ENCODE measurements at places on chromosomes 4 and X.

DNA sequence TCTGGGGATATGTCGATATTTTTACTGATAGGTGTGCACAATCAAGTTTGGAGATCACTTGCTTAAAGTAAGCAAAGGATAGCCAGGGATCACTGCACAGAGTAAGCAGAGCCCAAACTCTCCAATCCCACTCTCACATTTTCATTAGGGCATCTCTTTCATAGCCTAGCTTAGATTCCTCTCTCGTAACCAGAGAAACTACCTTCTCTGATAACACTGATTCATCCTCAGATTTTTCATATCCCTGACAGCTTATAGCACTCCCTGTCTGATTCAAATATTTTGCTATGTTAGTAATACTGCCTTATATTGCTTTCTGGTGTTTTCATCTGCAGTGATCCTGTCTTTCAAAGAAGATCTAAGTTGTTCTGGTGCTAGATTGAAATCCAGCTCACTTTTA is 123.7 kb downstream of the CBLL2 start:
- DNase-seq, result no peak

DNA sequence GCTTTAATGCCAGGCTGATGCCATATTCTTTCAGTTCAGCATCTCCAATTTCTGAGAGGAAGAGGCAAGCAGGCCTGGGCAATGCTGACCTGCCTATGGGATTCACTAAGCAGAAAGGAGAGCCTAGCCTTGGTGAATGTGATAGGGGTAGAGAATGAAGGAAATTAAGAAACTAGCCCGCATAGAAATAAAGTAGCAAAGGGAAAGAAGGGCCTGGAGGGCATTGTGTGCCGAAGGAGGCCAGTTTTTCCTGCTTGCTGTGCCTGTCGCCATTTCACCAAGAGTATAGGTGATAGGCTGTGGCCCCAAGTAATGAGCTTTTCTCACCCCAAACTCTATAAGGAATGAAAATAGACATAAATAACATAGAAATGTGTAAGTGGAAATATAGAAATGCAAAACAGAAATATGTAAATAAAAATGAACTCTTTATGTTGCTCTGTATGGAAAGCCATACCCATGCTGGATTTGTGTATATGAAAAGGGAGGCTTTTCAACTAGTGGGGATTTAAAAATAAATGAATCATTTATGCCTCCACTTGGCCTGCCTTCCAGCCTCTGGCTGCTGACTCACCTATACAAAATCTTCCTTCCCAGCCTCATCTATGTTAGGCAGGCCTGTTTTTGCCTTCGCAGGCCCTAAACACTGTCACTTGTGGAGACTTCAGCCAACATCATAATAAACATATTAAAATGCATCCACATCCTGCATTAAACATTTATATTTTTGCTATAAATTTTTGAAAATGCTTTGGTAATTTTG is 5.1 kb upstream of the OCRL start:
- no peak for DNase-seq

GRCh38 chr4:74133786-74134499 is 24.0 kb upstream of the MTHFD2L start:
- peak; percentile 72 for DNase-seq

GRCh38 chr4:78004270-78004669 is 52.9 kb upstream of the FRAS1 start:
- no peak for DNase-seq

- no peak for DNase-seq
Observed at GRCh38 chrX:46433892-46434291, 111.3 kb downstream of the ZNF674 start.

GRCh38 chr4:155846929-155847328 is 19.1 kb downstream of the ASIC5 start:
- DNase-seq, result peak; percentile 11

GRCh38 chr4:118729287-118730286 is 44.4 kb downstream of the METTL14 start:
- no peak for DNase-seq

GRCh38 chr4:113248320-113248719 is 198.9 kb downstream of the ANK2 start:
- no peak for DNase-seq

- DNase-seq, result no peak
Observed at GRCh38 chr4:173318240-173318639, 15.9 kb downstream of the HMGB2 start.

- DNase-seq, result peak; percentile 19
Observed at GRCh38 chr4:183602557-183603027, 56.4 kb downstream of the RWDD4 start.

- no peak for DNase-seq
Observed at GRCh38 chr4:109315341-109315740, 12.9 kb upstream of the COL25A1 start.

GRCh38 chrX:105464618-105465017 is 244.1 kb upstream of the TEX13A start:
- DNase-seq, result no peak

DNA sequence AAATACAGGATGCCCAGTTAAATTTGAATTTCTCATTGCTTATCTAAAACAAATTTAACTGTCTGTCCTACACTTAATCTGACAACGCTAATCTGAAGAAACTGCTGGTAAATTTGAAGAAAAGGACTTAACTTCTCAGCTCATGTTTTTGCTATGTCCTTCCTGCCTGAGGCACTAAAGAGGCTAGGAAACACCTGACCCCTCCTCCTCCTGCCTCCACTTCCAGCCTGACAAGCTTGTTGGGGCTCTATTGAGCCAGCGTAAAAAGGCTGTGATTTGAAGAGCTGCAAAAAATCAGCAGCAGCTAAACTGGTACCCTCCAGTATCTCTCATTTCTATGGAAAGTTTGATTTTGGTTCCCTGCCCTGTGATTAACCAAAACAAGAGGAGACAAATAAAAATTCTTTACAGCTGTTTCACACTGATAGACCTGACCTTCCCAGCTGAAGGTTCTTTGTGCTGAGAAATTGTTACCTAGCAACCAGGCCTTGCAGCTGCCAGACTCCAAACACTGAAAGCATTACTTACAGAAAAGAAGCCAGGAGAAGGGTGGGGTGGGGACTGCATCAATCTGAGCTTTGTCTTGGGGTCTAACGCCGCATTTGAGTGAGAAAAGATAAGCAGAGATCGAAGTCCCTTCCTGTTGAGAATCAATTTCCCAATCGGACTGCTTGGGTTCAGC is 35.0 kb downstream of the DCX start:
- DNase-seq, result no peak

GRCh38 chr4:6495736-6496135 is 23.3 kb upstream of the PPP2R2C start:
- DNase-seq, result no peak

DNA sequence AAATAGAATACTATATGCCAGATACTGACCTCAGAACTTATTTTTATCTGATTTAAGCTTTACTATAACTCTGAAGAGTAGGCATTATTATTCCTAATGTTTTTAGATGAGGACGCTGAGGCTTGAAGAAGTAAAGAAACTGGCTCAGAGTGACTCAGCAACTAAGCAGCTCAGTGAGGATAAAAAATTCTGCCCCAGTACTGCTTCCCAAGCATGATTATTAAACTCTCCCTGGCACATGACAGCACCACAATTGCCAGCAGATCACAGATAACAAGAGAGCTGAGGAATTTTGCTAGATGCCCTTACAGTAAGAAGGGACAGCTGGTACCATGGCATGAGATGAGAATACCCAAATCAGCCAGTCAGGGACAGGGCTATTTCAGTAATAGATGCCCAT is 219.4 kb downstream of the NKX6-1 start:
- no peak for DNase-seq

- no peak for DNase-seq
Observed at GRCh38 chrX:53022381-53022780, 26.2 kb upstream of the GPR173 start.

All from KBM-7 (cell line).